CD4-positive, alpha-beta T cell treated with Interferon alpha-2 for 1 hour (primary cell): ENCODE measurements at places on chromosomes 2 and 18.
A peak's percentile ranks its signal among the peaks of the same experiment; 100 is the strongest.

GRCh38 chr18:55589625-55590291 lies 1.8 kb upstream of the TCF4 start:
- peak; percentile 91 for DNase-seq

DNA sequence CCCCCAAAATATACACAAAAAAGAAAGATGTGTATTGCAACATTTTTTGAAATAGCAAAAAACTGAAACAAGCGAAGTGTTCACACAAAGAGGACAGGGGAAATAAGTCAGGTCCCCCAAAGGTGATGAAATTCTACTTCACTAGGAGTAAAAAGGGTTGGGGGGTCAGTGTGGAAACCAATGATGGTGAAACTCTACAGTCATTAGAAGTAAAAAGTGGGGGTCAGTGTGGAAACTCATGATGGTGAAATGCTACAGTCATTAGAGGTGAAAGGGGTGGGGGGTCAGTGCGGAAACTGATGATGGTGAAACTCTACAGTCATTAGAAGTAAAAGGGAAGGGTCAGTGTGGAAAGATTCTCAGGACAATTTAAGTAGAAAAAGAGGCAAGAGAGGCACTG lies 298.2 kb downstream of the EIPR1 start:
- DNase-seq = no peak

DNA sequence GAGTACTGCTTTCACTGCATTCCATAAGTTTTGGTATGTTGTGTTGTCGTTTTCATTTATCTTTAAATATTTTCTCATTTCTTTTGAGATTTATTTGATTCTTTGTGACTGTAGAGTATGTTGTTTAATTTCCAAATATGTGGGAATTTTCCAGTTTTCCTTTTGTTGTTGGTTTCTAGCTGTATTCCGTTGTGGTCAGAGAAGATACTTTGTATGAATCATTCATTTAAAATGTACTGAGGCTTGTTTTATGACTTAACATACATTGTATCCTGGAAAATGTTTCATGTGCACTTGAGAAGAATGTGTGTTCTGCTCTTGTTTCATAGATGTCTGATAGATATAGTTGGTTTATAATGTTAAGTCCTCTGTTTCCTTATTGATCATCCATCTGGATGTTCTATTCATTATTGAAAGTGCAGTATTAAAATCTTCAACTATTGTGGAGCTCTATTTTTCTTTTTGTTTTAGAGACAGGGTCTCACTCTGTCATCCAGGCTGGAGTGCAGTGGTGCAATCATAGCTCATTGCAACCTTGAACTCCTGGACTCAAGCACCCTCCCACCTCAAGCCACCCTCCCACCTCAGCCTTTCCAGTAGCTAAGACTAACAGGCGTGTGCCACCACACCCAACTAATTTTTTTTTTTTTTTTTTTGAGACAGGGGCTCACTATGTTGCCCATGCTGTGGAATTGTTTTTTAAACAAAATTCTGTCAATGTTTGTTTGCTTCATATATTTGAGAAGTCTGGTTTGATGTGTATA lies 96.8 kb downstream of the TAF4B start:
- no peak for DNase-seq

GRCh38 chr18:1746131-1746530 lies 825.2 kb downstream of the METTL4 start:
- no peak for DNase-seq

GRCh38 chr2:224111576-224111975 lies 72.5 kb upstream of the SERPINE2 start:
- no peak for DNase-seq

GRCh38 chr2:11540148-11540995 lies 6.5 kb downstream of the GREB1 start:
- DNase-seq = no peak

GRCh38 chr2:234989183-234989701 lies 37.4 kb downstream of the SH3BP4 start:
- no peak for DNase-seq

DNA sequence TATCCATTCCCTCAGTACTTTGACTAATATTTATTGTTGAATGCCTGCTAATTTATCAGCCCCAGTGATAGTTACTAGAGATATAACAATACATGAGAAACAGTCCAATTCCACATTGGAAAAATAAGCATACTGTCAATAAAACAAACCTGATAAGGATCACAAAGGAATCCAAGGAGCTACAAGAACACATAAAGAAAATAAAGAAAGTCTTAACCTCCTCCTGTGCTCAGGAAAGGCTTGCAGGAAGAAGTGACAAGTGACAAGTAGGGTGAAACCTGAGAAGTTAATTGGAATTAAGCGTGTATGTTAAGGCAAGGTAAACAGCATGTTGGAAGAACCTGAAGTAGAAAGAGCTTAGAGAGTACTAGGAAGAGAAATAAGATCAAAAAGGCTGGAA lies 20.3 kb upstream of the ASNSD1 start:
- DNase-seq = no peak

DNA sequence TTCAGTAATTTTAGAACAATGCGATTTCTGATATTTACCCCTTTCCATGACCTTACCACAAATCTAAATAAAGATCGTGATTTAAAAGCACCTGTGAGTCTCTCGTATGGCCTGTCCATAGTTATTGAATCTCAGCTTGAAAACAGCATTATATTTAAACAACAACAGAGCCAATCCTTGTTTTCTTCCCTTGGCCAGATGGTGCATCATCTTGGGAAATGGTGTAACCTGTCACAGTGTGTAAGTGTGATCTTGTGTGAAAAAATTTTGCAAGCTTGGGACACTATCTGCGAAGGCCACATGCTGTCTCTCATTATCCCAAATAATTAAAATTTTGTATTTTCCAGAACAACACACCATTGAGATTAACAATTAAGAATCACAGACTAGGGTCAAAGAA lies 262.7 kb upstream of the SPHKAP start:
- DNase-seq = no peak

DNA sequence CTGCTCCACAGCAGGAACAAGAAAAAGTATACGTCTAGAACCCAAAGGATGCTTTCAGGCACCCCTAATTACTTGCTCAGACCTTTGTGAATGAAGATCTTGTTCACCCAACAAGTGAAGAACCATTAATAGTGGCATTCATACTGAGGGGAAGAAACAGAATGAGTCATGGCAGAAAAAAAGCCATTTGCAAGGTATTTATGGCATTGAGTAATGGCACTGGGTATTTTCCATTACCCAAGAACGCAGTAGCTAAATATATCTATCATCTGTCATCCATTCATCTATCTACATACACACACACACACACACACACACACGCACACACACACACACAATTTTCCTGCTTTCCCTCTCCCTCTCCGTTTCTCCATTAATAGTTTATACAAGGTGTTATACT lies 56.4 kb upstream of the XIRP2 start:
- no peak for DNase-seq

GRCh38 chr2:214807653-214808052 lies 1.8 kb downstream of the BARD1 start:
- DNase-seq = no peak

- no peak for DNase-seq
Observed at GRCh38 chr2:23687713-23688112, 239.2 kb downstream of the ATAD2B start.

- no peak for DNase-seq
Observed at GRCh38 chr2:195734395-195734794, 77.4 kb downstream of the SLC39A10 start.

GRCh38 chr2:229660951-229661350 lies 53.4 kb downstream of the DNER start:
- no peak for DNase-seq

DNA sequence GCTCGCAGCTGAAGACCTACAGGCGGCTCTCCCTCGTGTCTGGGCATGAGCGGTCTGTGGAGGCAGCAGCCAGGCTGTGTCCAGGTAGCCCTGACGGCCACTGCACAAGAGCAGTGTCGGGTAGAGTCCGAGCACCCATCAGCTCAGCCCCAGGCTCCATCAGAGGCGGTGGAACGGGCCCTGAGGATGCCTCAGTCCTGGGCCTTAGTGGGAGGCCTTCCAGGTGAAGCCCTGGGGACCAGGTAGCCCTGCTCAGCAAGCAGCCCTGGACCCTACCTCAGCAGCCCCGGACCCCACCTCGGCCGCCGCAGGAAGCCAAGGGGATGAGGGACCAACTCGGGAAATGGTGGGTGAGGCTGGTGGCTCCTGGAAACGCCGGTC lies 21.3 kb upstream of the KLF11 start:
- DNase-seq = no peak

- no peak for DNase-seq
Observed at GRCh38 chr2:190098851-190099250, 36.3 kb upstream of the MSTN start.

DNA sequence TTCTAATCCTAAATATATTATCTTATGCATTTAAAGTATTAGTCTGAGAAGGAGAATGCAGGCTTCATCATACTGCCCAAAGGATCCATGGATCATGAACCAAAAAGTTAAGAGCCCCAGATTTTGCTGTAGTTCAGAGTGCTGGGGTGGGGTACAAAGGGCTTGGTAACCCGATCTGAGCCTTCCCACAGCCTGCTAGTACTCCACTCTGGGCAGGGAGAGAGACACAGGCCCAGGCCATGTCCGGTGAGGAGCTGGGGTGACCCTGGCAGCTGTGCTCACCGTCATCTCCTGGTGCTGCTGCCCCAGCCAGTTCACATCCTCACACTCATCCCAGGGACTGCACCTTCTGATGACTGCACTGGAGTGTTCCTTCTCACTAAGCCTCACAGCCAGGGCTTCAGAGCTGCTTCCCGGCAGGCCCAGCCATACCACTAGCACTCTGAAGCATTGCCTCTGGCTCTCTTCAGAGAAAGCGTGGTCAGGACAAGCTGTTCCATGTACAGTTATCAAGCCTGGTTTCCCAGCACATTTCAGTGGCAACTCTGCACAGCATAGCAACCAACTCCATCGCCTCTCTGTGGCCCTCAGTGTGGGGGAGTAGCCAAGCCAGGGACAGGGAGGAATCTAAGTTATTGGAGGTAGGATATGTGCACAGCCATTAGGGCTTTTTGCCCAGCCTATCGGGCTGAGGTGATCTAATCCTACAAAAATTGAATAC lies 189.0 kb upstream of the CTAGE1 start:
- DNase-seq = no peak

GRCh38 chr2:25073025-25073424 lies 31.1 kb downstream of the EFR3B start:
- no peak for DNase-seq

- no peak for DNase-seq
Observed at GRCh38 chr2:8543060-8543382, 138.8 kb upstream of the ID2 start.
